ENCODE measurements at places on chromosomes 7 and 10.

DNA sequence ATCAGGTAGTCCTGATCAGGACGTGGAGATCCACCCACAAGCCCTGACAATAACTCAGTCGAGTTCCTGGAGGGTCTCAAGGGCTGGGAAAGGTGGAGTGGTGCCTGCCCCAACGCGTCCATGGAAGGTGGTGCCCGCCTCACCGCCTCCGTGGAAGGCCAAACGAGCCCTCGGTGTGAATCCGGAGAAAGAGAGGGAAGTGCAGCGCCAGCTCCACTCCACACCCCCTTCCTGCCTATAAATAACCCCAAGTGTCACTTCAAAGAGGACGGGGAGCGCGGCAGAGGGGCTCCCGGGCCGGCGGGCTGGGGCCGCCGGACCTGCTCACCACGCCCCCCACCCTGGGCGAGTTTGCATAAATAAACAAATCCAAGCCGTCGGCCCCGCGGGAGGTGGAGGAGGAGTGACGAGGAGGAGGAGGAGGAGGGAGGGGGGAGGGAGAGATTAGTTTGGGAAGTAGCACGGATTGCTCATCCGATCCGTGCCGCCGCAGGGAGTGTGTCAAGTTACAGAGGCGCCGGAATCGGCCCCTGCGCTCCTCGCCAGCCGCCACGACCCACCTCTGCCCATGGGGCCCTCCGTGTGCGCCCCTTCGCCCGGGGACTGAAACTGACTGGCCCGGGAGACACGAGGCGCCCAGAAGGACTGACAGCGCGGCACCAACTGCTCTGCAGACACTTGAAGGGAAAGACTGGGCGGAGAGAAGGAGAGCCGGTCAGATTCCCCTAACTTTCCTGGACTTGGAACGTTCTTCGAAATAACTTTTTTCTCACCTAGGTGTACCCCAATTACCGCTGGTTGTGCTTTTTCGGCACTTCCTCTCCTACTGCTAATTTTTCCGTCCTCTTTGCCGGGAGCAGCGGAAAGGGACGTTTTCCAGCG is at the start of gene COL13A1:
COL13A1 (plus strand) TSS at position 473 of the 882 bp plus-strand sequence. CDS start 518 bp downstream, outside the sequence.
- DNase-seq: no peak

GRCh38 chr7:68406480-68406879 is 1191.8 kb upstream of the AUTS2 start:
- DNase-seq: no peak

GRCh38 chr10:133236401-133237240 is 1.0 kb upstream of the VENTX start:
- DNase-seq: no peak

DNA sequence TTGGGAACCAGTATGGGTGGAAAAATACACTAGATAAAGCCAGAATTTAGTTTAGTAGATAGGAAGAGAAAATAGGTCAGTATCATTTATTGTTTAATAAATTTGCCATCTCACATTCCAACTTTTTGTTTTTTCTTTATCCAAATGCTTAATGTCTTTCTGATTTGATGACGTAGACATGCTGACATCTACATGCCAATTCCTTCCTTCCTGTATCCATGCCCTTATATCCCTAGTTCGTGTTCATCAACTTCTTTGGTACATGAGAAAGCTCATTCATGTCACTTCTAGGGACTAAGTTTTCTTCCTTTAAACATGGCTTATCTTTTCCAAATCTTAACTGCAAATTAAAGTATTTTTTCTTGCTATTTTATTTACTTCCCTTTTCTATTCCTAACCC is 30.5 kb upstream of the ING3 start:
- DNase-seq: no peak

DNA sequence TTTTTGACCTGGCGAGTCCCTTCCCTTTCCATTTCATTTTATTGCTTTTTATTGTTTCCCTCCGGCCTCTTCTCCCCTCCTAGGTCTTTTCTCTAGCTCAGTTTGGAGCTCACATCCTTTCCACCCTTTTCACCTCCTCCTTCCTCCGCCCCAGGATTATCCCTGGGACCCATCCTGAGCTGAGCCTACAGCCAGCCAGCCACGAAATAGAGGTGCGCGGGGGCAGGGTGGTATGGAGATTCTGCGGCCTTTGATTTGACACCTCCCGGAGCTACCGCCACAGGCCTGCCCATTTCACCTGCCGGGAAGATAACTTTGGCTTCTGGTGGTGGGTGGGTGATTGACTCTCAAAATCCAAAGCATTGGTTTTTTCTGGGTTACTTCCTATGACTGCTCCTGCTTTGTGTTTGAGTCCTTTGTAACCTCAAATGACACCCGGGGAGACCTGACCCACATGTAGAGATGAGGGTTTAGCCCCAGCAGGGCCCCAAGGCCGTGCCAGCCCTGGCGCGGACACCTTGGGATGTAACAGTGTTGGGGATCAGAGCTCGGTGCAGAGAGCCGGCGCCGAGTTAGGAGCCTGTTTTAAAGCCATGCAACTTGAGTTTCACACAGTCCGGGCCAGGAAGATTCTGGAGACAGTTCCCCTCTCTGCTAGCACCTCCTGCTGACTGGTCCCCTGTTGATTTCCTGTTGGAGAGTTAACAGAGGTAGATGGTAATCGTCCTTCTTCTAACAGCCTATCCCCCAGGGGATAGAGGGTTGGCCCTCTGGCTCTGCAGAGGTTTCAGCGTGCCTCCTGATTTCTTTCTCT is 1.5 kb downstream of the DUSP5 start:
- DNase-seq: peak; percentile 38

DNA sequence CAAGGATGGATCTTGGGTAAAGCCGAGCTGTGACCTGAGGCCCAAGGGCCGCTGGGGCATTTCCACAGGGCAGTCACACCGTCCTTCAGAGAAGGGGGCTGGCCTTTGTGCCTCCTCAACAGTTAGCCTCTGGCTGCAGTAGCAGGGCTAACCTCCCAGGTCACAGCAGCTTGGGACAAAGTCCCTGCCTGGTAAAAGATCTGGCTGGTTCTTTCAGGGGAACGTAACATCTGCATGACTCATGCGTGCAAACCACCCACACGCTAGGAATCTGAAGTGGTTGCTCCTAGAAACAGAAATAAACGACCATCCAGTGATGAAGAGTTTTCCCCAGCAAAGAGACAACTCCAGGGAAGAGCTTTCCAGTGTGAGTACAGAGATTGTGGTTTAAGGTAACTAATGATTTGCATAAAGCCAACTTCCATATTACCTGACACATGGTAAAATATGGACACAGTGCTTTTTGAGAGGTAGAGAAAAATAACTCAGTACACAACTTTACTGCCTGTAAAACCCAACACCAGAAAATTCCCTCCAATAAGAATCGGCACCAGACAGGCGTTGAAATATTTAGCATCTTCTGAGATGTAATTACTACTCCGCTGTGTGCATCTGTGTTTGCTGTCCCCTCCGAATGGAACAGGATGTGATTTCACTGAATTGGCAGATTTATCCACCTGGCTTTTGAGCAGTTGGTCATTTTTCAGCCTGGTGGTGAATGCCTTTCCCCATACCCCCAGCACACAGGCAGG is 84.9 kb upstream of the ADRB1 start:
- no peak for DNase-seq

DNA sequence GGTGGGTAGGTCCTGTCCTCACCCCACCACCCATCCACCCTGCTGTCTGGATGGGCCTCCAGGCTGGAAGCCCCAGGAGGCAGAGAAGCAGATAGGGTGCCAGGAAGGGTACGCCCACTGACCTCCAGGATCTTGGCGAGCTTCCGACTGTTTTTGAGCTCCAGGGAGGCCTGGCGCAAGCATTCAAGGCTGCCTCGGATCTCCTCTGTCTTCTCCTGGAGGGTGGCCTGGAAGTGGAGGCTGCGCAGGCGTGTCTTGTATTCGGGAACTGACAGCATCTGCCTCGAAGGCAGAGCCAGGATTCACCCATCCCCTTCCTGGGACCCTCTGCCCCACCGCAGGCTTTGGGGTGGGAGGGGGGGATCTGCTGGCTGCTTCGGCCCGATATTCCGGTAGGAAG is 48.4 kb downstream of the GRID2IP start:
- DNase-seq: no peak

DNA sequence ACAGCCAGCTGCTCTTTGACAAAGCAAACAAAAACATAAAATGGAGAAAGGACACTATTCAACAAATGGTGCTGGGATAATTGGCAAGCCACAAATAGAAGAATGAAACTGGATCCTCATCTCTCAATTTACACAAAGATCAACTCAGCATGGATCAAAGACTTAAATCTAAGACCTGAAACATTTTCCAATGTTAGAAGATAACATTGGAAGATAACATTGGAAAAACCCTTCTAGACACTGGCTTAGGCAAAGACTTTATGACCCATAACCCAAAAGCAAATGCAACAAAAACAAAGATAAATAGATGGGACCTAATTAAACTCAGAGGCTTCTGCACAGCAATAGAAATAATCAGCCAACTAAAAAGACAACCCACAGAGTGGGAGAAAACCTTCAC is 425.7 kb upstream of the SEMA3D start:
- DNase-seq: no peak

DNA sequence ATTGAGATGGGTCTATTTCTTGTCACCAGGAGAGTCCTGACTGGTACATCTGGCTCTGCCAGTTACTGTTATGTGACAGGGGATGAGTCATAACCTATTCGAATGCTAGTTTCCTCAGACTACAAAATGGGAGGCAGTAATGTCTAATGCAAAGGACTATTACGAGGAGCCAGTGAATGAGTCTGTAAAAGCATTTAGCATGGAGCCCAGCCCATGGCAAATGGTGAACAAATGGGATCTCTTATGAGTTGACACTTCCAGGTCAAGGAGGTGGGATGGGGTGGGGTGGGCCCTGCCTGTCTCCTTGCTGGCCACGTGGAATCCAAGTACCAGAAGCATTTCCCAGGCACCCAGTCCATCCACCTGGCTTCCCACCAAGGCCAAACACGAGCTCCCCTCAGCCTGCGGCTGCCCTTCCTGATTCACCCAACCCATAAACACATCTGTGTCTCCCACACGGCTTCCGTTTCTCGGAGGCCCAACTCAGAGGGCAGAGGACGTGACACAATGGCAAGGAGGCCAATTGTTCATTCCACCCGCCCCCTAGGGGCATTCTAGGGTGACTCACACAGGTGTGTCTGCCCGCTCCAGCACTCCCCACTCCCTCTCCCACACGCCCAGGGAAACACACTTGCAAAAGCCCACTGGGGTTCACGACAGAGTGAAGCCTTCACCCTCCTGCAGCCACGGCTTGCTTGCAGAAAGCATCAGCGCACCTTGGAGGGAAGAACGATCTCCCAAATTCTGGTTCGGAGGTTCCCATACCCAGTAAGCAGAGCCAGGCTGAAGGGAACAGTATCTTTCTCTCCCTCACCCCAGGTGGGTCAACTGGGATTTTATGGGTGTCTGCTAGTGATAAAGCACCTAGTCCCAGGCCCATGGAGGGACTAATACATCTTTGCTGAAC is 109.8 kb downstream of the SH3PXD2A start:
- DNase-seq: peak; percentile 33

GRCh38 chr7:135428011-135428410 is 81.9 kb downstream of the CNOT4 start:
- DNase-seq: no peak

DNA sequence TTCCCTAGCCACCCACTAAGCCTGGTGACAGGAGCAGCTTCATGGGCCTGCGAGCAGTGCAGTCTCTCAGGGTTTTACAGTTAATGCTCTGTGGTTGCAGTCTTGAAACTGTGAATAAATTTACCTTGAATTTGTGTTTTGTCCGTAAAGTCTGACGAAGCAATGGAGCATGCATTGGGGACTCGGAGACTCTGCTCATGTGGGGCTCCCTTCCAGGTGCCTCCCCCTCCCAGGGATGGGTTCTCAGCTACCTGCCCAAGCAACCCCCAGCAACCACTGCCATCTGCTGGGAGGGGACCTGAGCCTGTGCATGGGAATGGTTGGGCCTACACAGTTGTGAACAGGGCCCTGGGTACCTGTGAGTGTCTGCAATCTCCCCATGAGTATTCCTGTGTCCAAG is 36.3 kb upstream of the IKZF1 start:
- DNase-seq: no peak

- peak; percentile 8 for DNase-seq
Observed at GRCh38 chr10:119139464-119140067, 25.9 kb downstream of the SFXN4 start.

- no peak for DNase-seq
Observed at GRCh38 chr10:49325916-49326783, 27.2 kb downstream of the C10orf71 start.

DNA sequence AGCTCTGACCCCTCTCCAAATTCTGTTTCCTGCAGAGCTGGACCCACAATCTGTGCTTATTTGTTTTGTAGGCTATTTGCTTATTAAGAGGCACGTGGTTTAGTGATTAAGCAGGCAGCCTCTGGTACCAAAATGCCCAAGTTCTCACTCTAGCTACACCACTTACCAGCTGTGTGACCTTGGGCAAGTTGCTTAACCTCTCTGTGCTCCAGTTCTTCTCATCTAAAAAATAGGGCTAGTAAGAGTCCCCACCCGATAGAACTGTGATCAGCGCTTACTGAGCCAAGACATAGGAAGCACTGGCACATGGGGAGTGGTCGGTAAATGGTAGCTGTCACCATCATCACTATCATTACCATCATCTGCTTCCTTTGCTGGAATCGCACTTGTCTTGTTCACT is 20.8 kb downstream of the C10orf105 start:
- DNase-seq: no peak

DNA sequence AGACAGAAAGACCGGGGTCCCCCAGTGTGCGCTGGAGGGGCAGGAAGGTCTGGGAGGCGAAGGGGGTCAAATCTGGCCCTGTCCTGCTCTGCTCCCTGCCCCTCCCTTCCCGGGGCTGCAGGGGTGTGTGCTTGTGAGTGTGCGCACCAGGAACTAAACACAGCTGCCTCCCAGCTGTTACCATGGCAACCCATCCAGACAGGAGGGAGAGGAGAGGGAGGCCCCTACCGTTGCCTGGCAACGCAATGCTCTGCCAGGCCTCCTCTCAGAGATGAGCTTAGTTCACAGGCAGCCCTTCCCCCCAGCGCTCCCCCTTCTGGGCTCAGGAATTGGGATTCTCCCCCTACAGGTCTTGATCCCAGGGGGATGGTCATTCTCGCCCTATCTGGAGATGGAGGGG is 6.1 kb downstream of the NYAP1 start:
- DNase-seq: peak; percentile 37

GRCh38 chr10:62689712-62690111 is 114.8 kb upstream of the ADO start:
- no peak for DNase-seq

- no peak for DNase-seq
Observed at GRCh38 chr7:2537981-2538851, 17.1 kb downstream of the BRAT1 start.

GRCh38 chr7:17407229-17407628 is 108.8 kb downstream of the AHR start:
- DNase-seq: no peak
